ENCODE measurements at places on chromosomes 5 and 9.

- no peak for DNase-seq
Observed at GRCh38 chr5:141560725-141561483, 57.9 kb downstream of the DIAPH1 start.

GRCh38 chr5:31887556-31887955, 248.6 kb downstream of the PDZD2 start:
- no peak for DNase-seq

- DNase-seq: no peak
Observed at GRCh38 chr5:161273410-161273809, 273.1 kb downstream of the GABRB2 start.

GRCh38 chr5:126694403-126694802, 82.5 kb upstream of the LMNB1 start:
- DNase-seq: no peak

GRCh38 chr5:147073098-147073497, 161.7 kb upstream of the STK32A start:
- DNase-seq: no peak

DNA sequence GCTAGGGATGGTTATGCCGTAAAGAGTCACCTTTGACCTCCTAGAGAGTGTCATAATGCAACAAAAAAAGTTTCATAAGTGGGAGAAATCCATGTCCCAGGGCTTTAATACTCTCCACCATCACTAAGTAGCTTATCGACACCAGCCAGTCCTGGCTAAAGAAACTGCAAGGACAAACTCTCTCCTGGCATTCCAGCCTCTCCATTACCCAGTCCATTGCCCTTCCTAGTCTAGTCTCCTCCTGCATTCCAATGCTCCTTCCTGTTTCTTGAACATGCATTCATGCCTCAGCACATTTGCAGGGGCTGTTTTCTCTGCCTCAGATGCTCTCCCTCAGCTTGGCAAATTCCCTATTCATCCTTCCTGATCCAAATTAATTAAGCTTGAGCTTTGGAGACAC, 364.1 kb downstream of the BRINP1 start:
- DNase-seq: no peak

DNA sequence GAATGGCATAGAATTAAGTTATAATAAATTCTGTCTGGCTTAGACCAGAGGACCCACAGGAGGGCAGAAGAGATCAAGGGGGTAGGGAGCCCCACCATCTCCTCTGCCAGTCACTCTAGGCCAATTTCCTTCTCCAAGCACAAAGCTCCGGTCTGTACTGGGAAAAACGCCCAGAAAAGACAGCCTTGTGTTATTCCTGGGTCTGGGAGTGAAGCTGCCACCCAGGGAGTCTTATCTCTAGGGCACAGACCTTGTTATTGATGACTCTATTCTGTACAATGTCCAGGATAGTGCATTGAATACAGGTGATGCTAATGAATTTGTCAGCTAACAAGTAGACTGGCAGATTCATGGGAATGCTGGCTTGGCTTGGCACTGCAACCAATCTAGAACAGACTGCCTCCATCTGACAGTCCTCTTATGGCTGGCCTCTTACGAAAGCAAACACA, 60.7 kb downstream of the MED27 start:
- no peak for DNase-seq

DNA sequence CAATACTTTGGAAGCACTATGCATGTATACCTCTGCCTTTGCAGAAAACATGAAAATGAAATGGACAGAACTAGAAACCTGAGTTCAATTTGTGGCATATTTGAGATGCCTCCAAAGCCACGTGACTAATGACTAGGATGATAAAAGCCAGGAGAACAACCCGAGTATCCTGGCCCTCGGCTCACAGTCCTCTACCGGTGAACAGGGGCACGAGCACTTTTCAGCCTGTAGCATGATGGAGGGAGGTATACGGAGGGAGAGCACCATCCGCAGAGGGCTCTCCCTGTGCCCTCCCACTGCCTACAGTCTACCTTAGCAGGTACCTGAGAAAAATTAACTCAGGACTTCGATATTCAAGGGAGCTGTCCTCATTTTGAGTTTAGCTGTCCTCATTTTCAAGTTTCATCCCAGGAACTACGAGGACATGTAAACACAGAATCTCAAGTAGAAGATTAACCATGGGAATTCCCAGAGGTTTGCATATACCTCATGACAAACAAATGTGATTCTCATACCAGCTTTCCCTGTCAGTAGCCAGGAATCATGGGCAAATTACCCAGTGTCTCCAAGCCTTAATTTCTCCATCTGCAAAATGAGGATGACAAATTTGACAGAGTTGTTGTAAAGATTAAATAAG, 249.3 kb downstream of the DNAH5 start:
- no peak for DNase-seq

GRCh38 chr5:95941756-95942155, 19.9 kb downstream of the ELL2 start:
- DNase-seq: no peak

GRCh38 chr9:78314550-78314949, 17.6 kb downstream of the PSAT1 start:
- DNase-seq: no peak

DNA sequence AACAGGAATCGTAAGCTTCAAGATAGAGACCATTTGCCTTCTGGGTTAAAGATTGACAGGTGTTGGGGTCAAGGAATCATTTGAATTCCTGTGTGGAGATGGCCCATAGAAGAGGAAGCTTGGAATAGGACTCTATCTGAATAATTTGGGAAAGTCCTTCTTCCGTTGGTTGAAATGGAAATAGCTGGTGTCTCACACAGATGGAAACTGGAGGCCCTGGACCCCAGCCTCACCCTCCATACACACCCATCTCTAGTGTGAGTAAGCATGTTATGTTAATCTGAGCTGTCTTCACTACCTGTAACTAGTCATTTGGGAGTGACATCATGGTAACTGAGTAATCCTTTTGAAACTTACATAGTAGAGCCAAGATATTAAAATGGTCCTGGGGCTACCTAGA, 184.4 kb downstream of the CD180 start:
- DNase-seq: no peak

- no peak for DNase-seq
Observed at GRCh38 chr5:164335837-164336236, 830.4 kb downstream of the MAT2B start.

DNA sequence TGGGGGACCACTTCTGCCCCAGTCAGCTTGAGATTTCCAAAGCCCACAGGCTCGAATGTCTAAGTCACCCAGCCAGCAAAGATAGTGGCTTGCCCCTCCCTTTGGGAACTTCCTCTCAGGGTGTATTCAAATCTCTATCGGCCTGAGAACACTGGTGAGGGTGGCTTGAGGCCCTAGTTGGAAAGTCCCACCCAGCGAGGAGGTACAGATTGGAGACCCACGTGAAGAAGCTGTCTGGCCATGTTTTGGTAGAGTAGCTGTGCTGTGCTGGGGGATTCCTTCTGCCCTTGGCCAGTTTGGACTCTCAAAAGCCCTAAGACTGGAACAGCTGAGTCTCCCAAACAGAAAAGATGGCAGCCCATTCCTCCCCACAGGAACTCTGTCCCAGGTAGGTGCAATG, 172.7 kb upstream of the RIOK2 start:
- no peak for DNase-seq
